ENCODE measurements at places on chromosomes 7 and 10.
A peak's percentile ranks its signal among the peaks of the same experiment; 100 is the strongest.

DNA sequence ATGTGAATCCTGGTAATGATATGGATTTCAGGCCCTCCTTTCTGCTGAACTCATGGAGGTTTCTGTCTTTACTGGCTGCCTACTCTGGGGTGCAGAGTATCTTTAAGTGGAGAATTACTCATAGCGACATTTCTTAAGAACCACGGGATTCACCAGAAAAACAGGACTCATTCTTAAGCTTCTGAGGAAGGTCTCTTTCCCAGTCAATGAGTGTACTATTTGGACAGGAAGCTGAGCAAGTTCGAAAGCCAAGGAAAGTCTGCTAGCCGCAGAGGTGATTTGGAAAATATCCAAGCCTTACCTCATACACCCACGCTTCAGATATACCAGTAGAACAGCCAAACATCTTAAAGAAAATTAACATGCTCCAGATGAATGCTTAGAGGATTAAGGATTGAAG is 377.6 kb upstream of the MYO3A start:
- peak; percentile 58 for DNase-seq

DNA sequence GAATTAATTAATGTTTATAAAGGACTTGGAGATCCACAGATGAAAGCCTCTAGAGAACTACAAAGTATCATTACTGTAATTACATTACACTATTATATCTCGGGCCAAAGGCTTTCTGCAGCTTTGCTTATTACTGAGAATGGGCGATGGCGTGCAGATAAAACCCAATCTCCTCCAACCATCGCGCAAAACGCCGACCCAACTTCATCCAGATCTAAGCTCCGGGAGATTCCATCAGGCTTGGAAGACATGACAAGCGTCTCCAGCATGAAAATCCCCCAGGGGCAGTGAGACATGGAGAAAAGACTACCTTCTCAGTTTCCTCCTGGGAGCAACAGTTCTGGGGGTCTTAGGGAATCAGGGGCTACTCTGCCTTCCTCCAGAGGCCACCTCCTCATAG is 42.2 kb upstream of the CUX1 start:
- DNase-seq: no peak

DNA sequence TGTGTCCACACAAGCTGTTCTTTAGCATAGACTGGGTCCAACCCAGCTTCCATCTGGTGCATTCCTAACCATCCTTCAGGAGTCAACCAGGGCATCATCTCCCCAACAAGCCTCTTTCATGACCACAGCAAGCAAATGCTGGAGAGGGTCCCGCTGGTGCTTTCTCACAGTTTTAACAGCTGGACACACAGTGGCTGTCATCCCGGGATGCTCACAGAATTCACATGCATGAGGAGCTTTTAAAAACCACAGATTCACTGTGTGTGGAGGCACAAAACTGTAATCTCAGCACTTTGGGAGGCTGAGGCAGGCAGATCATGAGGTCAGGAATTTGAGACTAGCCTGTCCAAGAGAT is 6.4 kb upstream of the CYP3A7 start:
- DNase-seq: no peak

DNA sequence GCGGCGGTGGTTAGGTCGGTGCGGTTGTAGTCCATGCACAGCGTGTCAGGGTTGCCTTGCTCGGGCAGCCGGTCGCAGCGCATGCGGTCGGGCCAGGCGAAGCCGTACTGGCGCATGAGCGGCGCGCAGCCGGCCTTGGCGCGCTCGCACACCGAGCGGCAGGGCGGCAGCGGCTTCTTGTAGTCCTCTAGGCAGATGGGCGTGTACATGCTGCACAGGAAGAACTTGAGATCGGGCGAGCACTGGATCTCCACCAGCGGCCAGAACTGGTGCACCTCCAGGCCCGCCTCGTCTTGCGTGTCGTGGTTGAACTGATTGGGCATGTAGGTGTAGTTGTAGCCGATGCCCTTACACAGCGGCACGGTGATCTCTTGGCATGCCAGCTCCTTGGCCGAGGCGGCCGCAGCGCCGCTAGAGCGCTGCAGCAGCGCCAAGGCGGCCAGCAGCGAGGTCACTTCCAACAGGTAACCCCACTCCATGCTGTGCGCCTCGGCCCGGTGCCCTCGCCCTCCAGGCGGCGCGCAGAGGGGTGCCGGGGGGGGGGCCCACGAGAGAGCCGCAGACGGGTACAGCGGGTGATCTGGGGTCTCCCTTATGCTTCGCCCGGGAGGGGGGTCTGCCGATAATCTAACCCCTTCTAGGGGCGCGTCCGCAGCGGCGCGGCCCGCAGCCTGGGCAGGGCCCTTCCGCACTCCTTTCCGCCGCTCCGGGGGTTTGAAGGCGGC is 983 bp downstream of the FZD8 start:
- no peak for DNase-seq

- no peak for DNase-seq
These were observed 18.8 kb downstream of the MMD2 start for GRCh38 chr7:4939971-4940728.

GRCh38 chr7:139679731-139680594 is 97.8 kb downstream of the HIPK2 start:
- no peak for DNase-seq

GRCh38 chr7:47763063-47763974 is 181.4 kb upstream of the TNS3 start:
- DNase-seq: no peak

DNA sequence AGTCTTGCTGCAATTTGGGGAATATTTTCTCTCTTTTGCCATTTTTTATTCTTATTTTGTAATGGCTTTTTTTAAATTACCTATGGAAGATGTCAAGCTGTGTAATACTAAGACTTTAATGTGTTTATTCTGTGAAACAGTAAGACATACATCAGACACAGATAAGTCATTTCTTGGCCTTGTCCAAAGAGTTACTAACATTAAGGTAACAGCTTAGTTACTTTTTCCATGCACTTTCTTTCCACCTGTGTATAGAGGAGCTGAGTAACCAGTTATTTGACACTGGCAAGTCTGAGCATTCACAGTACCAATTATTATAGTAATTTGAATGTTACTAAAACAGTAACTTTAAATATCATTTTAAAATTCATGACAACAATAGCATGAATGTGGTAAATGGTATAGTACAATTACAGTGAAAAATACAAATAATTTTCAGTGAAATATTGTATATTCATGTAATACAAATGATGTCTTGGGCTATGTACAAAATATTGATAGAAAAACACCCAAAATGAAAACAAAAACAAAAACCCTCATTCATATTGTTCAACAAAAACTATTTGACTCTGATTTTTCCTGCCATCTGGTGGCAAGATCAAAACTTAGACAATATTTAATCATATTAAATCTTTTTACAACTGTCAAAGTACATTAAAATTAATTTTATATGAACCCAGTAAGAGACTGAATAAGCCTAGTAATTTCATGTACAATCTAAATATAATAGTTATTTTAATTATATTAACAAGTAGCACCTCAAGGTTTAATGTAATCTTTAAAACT is 259.8 kb upstream of the SEMA3A start:
- DNase-seq: no peak

DNA sequence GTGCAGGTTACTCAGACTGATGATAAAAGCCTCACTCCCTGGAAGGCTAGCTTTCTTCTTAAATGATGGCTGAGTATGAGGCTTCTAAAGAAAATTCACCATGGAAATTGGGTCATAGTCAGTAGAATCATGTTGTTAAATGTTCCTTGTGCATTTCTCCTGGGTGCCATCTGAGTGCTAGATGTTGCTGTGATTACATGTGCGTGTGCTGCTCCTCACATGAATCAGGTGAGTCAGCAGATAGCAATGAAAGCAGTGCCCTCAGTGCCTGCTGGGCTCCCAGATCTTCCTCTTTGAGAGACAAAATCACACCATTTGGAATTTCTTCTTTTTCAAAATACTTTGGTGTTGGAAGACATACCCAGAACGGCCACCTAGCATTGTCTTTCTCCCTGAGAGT is 331.7 kb downstream of the XPNPEP1 start:
- no peak for DNase-seq

GRCh38 chr7:128681794-128682537 is 9.9 kb downstream of the GARIN1A start:
- DNase-seq: no peak

- peak; percentile 40 for DNase-seq
These were observed at the start of gene ZMYND11 for GRCh38 chr10:135132-135600. ZMYND11 (plus strand) TSS chr10:135455; CDS start chr10:180013, 44,558 bp downstream.

GRCh38 chr10:11036424-11037011 is 18.8 kb downstream of the CELF2 start:
- no peak for DNase-seq

DNA sequence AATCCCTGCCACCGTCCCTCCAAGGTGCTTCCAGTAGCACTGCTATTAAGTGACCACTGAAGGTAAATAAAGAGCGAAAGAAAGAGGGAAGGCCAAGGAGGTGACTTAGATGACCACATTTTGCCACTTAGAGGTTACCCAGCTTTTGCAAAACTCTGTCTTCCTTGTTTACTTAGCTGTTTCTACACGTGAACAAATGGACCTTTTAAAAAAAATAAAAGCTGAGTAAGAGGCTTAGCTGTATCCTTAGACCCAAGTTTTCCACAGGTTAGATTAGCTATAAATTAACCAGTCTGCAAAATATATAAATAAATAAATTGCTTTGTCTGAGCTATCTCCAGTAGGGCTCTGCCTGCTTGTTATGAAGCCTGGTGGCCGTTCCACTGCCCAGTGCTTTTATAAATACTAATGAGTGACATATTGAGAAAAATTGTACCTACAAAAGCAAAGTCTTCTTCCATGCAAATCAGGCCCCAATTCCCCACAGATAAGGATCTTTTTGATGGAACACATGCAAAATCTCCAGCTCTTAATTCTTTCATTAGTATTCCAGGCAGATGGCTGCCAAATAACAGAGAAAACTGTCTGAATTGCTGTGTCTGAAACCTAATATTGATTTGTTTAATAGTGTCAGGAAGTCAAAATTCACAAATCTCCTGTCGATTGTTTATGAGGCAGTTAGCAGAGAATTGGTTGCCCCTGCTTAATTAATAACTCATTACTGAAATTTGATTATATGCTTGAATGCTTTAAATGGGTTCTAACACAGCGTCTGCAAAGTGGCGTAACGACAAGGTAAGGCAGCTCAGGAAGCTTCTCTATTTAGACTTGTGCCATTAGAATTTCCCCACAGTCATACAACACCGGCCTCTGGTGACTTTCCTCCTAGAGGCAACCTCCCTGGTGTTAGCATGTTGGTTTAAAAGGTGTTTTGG is 176.7 kb downstream of the EMX2 start:
- no peak for DNase-seq

- DNase-seq: no peak
These were observed 140.4 kb downstream of the DKK1 start for GRCh38 chr10:52454491-52454890.

- no peak for DNase-seq
These were observed 71.5 kb downstream of the XPNPEP1 start for GRCh38 chr10:109851616-109852474.

DNA sequence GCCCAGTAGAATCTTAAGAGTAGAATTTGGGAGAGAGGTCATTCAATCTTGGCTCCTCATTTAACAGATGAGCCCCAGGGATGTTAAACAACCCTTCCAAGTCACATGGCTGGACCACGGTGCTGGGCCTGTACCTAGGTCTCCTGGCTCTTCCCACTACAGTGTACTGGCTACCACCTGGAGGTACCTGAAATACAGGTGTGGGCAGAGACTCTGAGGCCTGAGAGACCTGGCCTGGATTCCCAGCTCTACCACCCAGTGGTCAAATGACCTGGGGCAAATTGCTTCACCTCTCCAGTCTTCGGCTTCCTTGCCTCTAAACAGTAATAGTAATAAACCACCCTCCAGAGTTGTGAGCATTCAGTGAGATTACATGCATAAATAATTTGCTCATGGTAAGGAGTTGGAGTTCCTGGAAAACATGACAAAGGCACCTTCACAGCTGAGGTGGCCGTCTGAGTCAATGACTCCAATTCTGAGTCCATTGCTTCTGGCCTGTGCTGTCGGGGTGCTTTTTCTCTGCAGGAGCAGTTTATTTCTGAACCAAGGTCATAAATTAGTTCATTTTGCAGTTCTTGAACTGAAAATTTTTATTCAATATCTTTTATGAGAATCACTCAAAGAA is 2.7 kb downstream of the GOT1 start:
- no peak for DNase-seq

DNA sequence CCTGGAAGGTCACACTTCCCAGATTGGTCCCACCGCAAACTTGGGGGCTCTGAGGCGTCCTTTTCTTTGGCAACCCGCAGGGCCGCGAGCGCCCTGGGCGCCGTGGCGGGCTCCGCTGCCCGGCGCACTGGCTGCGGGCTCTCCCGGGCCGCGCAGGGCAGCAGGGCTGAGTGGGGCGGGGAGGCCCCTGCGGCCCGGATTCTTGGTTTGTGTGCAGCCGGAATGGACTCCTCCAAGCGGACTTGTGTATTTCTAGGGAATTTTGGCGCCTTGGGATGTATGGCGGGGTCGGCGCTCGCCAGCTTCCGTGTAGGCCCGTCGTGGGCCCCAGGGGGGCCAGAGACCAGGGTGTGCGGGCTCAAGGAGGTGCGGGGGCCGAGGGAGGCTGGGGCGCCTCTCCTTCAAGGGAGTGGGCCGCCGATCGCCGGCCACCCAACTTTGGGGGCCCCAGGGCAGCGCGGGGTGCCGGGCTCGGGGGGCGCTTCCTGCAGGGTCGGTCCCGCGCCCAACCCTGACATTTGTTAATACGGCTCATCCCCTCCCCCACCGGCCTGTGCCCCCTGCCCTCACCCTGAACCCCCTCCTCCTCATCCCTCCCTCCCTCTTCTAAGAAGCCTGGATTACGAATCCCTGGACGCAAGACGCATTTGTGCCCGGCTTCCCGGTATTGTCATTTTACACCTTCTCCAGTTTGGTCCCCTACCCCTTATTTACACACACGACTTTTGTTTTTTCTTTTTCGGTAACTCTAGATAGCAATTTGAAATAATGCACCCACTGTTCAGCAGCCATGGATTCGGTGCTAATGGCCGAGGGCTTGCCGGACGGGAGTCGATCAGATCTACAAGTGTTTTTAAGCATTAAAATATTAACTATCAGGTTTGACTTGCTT is 2.5 kb downstream of the TCF7L2 start:
- no peak for DNase-seq

DNA sequence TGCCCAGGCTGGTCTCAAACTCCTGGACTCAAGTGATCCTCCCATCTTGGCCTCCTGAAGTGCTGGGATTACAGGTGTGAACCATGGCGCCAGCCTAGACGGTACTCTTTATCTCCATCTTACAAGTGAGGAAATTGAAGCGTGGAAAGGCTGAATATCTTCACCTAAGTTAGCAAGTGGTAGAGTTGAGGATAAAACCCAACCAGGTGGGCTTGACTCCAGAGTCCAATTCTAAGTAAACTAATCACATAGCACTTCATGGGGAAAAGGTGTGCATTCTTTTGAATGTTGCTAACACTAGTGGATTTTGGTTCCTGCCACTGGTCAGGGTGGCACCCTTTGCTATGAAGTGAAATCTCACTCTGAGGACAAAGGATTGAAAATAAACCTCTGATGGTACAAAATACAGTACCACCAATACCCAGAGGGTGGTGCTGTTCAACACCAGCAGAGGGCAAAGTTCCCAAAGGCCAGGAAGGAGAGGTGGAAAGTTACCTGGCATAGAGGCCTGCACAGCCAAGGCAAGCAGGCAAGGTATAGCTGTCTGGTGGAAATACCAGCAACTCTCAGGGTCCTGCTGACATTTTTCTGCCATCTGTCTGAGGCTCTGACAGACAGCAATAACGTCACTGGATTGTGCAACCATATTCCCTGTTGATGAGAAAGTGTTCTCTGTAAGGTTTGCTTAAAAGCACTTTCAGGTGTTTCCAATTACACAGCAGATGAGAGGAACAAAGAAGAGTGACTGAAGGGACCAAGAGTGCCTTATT is 17.6 kb downstream of the ZDHHC16 start:
- DNase-seq: peak; percentile 38

- no peak for DNase-seq
These were observed 58.4 kb downstream of the JCAD start for GRCh38 chr10:30000802-30001571.

GRCh38 chr10:78771808-78772455 is 296.8 kb upstream of the ZMIZ1 start:
- DNase-seq: no peak

Data from T-helper 2 cell (primary cell).